Heart left ventricle (tissue), 16 donors: ENCODE measurements at places on chromosomes 2 and 18.

DNA sequence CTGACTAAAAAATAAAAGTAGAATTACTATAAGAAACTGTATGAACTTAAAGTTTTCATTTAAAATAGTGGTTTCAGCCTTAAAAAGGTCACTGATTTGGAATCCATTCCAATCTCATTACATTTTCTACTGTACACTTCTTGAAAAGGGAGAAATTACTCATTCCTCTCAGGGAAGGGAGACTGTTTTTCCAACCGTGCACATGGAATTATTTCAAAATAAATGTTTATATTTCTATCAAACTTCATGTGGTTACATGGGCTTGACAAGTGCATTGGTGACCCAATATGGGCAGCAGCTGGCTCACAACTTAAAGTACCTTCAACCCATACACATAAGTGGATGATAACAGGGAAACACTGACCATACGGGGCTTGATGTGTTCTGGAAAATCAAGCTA, 324.5 kb upstream of the THUMPD2 start:
- DNase-seq = no peak

GRCh38 chr18:44579028-44579702, 101.5 kb upstream of the SETBP1 start:
- DNase-seq = no peak

DNA sequence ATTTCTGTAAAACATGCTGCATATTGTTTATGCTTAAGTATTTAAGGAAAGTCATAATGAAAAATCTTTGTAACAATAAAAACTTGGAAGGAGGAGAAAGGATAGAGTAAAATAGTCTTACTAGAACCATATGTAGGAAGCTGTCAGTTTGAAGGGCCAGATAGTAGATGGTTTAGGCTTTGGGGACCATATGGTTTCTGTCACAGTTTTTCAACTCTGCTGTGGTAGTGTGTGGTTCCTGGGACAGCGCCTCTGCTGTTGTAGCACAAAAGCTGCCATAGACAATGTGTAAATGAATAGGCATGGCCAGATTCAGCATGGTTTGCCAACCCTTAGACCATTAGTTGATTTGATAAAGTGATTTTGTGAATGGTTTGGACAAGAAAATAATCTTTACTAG, 75.5 kb downstream of the SLC39A10 start:
- DNase-seq = no peak

DNA sequence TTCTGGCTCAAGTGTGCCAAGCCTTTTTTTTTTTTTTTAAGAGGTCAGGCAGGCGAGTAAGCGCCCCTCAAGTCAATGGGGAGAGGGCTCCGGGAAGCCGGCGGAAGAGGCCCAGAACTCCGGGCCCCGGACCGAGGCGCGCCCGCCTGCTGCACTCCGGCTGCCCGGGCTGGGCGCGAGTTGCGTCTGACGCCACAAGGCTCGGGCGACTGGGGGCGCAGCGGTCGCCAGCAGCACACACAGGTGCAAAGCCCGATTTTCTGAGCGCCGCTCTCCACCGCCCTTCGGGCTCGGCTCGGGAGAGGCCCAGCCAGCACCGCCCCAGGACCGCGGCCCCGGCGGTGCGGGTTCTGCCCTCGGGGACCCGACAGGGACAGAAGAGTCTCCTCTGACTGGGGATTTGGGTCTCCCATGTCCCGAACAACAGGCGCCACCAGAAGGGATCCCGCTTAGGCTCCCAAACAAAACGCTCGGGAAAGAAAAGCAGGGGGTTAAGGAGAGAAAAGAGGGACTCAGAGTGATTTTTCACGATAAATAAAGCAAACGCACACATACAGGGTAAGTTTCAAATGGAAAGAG, 787 bp downstream of the ERBB4 start:
- peak; percentile 29 for DNase-seq

DNA sequence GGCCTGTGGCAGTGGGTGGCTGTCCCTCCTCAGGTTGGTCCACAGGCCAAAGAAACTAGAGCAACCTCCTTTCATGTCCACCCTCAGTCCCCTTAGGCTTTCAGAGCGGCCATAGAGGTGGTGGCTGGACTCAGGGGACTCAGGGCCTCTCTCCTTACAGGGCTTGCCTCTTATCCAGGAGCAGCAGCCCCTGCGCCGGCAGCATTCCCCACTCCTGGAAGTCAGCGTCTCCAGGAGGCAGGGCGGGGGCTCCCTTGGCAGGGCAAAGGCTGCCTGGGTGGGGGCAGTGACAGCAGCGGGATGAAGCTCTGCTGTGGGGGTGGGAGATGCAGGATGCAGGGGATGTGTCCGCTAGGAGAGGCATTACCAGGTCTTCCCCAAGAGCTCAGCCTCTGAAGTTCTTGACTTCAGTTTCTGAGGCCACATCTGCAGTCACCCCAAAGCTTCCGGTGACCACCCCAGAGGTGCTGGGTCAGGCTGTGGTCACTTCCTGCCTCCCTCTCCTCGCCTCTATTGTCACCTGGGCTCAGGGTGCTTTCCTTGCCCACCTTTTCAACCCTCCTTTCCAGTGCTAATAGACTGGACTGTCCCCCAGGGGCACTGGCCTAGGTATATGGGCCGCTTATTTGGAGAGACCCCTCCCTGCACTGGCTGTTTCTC, 8.6 kb upstream of the GPR55 start:
- peak; percentile 19 for DNase-seq

- DNase-seq = no peak
These were observed 136.4 kb downstream of the INHBB start for GRCh38 chr2:120482334-120482733.

DNA sequence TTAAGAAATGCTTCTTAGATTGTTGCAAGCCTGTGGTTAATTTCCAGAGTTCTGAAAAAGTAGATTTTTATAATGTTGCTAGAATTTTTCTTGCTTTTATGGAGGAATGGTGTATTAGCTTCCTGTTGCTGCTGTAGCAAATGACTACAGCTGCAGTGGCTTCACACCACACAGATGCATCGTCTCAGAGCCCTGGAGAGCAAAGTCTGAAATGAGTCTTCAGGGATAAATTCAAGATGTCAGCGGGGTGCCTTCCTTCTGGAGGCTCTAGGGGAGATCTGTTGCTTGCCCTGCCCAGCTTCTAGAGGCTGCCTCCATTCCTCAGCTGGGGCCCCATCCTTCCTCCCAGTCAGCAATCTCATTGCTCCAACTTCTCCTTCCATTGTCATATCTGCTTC, 187.8 kb downstream of the ZNF516 start:
- DNase-seq = no peak

- no peak for DNase-seq
These were observed 266.3 kb downstream of the TWIST2 start for GRCh38 chr2:239114119-239114581.

- DNase-seq = no peak
These were observed 292.8 kb downstream of the LNPK start for GRCh38 chr2:175709248-175709647.

DNA sequence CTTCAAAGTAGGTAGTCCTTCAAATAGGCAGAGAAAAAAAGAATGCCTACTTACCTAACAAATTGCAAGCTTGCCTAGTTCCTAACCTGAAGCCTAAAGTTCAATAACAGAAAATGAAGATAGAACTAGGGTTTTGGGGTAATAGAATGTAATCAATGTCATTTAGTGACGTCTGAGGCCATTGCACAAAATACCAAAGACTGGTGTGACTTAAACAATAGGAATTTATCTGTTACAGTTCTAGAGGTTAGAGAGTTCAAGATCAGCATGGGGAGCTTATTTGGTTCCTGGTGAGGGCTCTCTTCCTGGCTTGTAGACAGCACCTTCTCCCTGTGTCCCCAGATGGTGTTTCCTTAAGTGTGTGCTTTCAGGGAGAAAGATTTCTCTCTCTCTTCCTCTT, 4.7 kb upstream of the NPC1 start:
- no peak for DNase-seq

GRCh38 chr2:37625796-37626571, 45.5 kb downstream of the CDC42EP3 start:
- DNase-seq = no peak

DNA sequence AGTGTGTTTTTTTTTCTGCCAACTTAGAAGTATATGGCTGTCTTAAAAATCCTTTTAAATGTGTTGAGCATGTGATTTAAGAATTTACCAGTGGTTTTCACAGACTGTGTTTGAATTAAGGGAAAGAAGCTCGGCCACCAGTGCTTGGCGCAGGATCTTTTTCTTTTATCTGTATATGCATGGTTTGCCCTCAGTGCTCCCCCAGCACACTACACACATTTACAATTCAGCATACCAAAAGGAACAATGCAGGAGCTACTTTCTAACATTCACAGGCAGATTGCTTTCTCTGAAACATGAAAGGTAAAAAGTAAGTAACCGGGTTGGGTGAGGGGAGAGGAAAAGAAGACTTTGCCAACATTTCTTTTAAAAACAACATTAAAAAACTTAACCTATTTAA, 3.9 kb downstream of the SALL3 start:
- no peak for DNase-seq

- DNase-seq = peak; percentile 63
These were observed 854 bp downstream of the GPR155 start for GRCh38 chr2:174485788-174486562.

GRCh38 chr2:8677646-8678592, 3.9 kb upstream of the ID2 start:
- DNase-seq = peak; percentile 73

DNA sequence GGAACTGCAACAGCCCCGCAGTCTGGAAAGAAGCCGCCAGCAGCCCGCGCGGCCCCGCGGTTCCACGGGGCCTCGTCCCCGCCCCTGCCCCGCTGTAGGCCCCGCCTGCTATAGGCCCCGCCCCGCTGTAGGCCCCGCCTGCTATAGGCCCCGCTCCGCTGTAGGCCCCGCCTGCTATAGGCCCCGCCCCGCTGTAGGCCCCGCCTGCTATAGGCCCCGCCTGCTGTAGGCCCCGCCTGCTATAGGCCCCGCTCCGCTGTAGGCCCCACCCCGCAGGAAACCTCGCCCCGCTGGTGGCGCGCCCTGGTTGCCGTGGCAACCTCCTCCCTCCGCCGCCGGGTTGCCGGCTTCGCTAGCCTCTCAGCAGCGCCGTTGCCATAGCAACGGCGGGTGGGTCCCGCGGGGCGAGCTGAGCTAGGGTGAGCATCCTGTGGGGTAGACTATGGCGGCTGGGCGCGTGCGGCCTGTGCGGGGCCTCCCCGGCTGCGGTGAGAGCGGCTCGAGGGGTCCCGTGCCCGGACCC, 12.2 kb upstream of the KIF1A start:
- peak; percentile 94 for DNase-seq

DNA sequence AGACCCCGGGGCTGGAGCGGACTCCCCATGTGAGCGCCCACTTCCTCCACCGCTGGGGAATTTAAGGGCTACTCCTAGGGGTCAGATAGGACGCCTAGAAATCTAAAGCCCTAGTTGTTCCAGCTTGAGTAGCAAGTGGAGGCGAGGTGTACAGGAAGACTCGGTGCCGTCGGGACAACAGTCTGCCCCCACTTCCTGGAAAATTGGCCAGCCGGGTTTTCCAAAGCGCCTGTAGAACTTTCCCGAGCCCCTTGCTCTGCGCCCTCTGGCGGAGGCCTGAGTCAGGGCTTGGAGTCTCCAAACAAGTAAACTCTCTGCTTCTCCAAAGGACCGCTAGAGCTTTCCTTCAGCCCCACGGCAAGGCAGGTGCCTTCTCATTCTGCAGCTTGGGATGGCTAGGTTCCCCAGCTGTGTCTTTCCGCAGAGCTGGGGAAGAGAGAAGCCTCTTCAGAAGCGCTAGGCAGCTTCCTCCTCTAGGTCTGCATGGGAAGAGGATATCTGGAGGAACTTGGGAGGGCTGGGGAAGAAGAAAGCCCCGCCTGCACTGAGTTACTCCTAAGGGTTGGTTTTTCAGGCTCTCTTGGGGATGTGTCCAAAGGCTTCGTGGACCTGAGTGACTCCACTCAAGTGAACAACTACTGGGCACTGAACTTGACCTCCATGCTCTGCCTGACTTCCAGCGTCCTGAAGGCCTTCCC, 681 bp downstream of the SPR start:
- DNase-seq = peak; percentile 90

- DNase-seq = no peak
These were observed 38.1 kb downstream of the AFTPH start for GRCh38 chr2:64562148-64562784.

GRCh38 chr2:117613101-117613500, 201.4 kb upstream of the DDX18 start:
- no peak for DNase-seq

GRCh38 chr2:273333-273732, 8.6 kb downstream of the ACP1 start:
- no peak for DNase-seq

DNA sequence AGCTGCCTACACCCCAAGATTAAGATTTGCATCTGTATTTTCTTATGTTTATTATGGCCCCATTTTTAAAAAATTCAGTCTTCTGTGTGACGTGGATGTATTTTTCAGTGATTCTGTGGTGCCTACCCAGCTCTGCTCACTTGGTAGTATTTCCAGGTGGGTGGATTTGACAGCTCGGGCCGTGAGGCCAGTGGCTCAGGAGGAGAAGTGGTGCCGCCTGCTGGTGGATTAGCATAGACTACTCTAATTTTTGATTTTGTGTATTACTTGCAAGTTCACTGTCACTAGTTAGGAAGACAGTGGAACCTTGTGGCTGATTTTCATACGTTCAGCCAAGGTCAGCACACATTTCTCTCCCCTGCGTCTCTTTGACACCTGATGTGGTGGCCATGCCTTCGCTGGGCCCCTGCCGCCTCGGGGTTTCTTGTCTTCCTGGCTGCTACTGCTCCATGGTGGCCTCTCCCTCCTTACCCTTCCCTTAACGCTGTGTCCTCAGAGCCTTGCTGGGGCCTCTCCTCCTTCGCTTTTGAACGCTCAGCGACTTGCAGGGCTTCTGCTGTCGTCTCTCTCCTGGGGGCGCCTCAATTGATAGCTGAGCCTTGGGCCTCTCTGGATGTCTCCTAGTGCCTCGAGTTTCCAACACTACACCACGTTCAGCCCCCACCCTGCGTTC, 89.4 kb downstream of the DGKD start:
- DNase-seq = peak; percentile 85

DNA sequence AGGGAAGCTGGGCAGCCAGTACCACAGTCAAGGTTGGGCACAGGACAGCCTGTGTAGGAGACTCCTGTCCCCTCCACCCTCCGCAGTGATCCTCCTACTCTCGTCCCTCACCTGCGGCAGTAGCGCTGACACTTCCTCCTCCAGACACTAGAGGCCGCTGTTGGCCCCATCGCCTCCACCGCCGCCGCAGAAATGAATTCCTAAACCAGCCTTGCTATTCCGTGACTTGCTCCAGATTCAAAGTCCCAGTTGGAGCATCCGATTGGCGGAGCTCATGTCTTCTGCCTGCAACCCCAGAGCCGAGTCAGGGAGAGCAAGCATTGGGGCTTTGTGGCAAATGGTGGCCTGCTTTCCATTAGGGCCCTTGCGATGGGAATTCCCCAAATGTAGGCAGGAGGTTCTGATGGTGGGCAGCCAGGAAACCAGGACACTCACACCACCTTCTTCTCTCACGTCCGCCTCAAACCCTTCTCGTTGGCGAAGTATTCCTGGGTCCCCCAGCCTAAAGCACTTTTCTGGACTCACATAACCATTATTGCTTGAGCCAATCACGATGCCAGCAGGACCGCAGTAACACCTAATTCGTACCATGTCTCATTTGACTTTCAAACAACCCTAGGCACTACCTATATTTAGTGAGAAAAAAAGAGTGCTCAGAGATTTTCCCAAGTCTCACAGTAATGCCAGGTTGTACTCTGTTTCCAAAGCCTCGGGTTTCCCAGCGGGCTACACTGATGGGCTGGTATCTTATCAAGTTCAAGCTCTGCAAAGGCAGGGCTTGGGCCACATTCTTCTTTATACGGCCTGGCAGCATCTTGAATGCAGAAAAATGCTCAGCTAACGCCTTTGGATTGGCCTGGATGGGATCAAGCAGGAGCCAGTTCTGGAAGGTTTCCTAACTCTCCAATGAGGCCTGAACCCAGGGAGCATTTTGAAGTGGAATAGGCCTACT, 1.2 kb upstream of the DNAJB2 start:
- peak; percentile 78 for DNase-seq
